ENCODE measurements at places on chromosomes 7 and 10. TPM values are rescaled to one million over a fixed set of nuclear protein-coding genes. Genes with fewer than 3 reads are reported as not detected.

DNA sequence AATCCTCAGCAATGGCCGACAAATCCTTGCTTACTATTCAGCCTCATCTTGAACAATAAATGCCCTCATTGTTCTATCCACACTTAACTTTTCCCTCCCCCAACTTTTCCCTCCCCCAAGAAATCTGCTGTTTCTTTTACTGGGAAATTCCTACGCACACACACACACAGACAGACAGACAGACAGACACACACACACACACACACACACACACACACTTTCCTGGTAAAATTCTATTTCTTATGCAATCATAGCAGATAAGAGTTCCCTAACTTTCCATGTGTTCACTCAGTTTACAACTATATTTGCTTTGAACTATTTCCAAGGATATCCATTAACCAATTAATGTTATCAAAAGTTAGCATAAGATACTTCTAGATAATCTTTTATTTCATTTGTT lies 52.9 kb downstream of the RELN start:
- no peak for DNase-seq

DNA sequence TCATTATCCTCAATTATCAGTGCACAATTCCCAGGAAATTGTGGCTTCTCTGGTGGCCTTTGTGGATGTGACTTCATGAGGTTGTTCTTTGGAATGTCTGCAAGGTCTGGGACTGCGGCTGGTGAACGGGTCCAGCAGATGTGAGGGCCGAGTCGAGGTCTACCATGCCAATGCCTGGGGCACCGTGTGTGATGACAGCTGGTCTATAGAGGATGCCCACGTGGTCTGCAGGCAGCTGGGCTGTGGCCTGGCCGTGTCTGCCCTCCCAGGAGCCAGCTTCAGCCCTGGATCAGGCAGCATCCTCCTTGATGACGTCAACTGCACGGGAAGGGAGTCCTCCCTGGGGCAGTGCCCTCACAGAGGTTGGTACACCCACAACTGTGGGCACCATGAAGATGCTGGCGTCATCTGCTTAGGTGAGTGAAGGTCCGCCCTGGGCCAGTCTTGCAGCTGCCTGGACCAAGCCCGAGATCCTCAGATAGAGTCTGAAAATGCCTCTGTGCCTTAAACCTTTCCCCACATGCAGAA lies 46.9 kb downstream of the CUZD1 start:
- DNase-seq, result no peak

DNA sequence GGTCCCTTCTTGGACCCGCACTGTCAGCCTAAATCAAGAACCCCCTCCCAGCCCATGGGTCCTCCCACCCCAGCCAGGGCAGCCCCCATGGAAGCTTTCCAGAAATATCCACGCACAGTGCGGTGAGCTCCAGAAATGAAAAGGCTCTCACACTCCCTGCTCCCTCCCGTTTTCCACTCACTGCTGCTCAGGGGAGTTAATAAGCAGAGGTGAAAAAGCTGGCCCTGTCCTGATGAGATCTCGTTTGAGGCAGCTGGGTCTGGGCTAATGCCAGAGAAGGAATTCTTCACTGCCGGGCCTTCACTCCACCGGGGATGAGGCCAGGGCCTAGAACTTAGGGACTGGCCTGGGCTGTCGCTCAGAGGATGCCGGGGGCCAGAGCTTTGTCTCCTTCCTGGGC lies 102.2 kb downstream of the ZMIZ1 start:
- no peak for DNase-seq

DNA sequence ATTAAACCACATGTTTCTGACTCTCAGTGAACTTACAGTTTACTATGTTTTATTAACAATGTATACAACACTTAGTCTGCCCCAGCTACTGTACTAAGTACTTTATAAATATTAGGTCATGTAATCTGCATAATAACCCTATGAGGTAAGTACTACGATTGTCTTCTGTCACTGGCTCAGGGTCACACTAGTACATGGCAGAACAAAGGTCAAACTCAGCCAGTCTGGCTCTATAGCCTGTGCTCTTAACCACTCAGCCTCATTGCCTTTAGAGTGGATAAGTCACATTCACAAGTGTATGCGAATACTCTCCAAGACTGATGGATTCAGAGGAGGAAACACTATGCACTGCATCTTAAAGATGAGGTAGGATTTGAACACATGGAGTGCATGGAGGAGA lies 252.3 kb downstream of the KCNMA1 start:
- no peak for DNase-seq

DNA sequence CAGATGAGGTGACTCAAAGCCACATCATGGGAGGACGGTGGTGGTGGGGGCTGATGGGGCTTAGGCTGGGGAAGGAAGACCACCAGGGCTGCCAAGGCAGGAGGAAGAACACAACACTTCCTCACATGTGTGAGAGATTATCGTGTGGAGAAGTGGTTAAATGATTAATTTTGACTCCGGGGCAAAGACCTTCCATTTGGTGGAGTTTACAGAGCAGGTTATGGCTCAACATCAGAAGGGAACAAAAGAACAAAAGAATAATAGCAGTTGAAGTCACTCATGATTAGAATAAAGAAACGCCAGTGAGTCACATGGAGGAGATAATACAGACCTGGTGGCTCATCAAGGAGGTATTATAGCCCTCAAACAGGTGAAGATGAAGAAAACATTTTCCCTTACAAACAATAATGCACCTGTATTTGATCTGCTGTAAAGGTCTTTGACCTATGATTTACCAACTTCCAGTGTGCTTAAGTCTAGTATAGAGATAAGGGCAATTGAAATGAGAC lies 170.1 kb downstream of the PKD1L1 start:
- no peak for DNase-seq

GRCh38 chr7:38934051-38934450 lies 25.1 kb upstream of the VPS41 start:
- DNase-seq, result no peak

DNA sequence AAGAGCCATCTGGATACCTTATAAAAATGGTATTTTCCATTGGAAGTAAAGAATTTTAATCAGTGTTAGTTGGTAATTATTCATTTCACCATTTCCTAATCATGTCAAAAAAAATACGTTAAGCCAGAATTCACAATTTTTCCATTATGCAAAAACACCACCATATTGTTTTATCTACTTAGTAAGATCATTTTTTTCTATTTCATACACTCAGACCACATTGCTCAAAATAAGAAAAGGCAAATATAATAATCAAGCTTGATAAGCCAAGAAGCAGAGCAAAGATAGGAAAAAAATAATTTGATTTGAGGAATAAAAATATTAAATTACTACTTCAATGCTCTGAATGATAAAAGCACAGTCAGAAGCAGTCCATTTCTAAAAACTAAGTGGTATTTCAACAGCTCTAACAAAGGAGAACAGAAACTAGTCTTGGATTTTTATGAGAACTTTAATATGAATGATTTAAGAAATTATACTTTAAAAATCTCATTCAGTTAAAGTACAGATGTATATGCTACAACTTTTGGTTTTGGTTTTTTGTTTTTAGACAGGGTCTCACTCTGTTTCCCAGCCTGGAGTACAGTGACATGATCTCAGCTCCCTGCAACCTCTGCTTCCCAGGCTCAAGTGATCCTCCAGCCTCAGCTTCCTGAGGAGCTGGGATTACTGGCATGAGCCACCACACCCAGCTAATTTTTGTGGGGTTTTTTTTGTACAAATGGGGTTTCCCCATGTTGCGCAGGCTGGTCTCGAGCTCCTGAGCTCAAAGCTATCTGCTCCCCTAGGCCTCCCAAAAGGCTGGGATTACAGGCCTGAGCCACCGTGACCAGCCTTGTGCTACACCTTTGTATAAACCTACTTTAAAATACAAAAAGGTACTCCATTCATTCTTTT lies 46.6 kb downstream of the LRRN3 start:
- no peak for DNase-seq

DNA sequence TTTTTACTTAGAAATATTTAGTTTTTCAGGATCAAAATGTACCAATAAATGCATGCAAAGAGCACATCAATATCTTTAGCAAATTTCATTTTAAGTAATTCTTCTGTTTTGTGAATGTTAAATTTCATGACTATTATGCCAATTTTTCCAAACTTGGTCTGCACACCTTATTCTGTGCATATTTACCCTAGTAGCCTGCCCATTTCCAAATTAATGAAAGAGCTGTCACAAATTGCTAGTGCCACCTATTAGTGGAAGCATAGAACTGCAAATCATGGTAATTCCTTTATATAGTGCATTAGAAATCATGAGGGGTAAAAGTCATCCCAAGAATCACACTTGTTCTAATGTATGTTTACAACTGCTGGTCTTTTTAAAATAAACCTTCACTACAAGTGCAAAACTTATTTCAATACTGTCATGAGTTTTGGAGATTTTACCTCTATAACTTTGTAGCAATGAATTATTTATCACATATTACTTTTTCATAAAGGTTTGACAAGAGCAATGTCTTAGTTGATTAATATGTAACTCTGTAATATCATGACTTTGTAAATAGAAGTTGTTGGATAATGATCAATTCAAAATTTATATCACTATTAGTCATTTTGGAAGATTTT lies 5.7 kb downstream of the SEMA3A start:
- DNase-seq, result no peak

- no peak for DNase-seq
These were observed 27.6 kb downstream of the CLDN12 start for GRCh38 chr7:90430614-90431460.

GRCh38 chr10:73965890-73966768 lies 31.8 kb upstream of the VCL start:
- DNase-seq, result peak; percentile 87

DNA sequence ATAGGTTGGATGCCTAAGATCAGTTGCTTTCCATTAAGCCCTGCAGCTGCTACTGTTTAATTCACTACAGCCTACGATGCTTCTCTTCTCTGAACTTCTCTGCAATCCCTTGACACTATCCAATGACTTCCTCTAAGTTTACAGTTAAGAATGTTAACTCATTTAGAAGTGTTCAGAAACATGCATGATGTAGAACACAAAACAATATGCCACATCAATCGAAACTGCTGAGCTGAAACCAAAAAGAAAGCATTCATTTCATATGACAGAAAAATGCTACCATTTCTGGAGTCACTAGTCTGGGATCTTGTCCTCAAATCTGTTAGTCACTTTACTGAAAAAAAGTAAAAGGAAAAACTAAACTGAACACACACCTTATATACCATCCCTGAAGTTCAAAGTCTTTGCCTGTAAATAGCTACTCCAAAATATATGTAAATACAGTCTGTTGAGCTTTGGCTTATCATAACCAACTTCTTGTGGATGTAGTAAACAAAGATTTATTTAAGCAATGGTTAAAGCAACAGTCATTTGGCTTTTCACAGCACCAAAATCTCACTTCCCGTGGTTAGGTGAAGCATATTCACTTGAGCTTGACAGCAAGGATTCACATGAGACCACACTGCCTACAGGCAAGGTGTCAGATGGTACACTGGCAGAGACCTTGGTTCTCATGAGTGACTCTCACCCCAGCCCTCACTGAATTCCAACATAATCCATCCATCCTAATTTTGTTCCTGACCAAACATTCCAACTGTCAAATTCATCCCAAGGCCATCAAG lies 187.0 kb downstream of the PPP1R17 start:
- no peak for DNase-seq

- no peak for DNase-seq
These were observed 6.1 kb downstream of the PNLIPRP2 start for GRCh38 chr10:116626815-116627214.

The SFXN4 gene
- 48.2 TPM for total RNA-seq

The FLNC gene
- total RNA-seq, result 601 TPM

The INHBA gene
- total RNA-seq, result 1.9 TPM

The NXPH1 gene
- not detected for total RNA-seq

The LEP gene
- total RNA-seq, result 0.86 TPM

The IFIT1B gene
- not detected for total RNA-seq
